ENCODE measurements at places on chromosomes 11 and 22.

DNA sequence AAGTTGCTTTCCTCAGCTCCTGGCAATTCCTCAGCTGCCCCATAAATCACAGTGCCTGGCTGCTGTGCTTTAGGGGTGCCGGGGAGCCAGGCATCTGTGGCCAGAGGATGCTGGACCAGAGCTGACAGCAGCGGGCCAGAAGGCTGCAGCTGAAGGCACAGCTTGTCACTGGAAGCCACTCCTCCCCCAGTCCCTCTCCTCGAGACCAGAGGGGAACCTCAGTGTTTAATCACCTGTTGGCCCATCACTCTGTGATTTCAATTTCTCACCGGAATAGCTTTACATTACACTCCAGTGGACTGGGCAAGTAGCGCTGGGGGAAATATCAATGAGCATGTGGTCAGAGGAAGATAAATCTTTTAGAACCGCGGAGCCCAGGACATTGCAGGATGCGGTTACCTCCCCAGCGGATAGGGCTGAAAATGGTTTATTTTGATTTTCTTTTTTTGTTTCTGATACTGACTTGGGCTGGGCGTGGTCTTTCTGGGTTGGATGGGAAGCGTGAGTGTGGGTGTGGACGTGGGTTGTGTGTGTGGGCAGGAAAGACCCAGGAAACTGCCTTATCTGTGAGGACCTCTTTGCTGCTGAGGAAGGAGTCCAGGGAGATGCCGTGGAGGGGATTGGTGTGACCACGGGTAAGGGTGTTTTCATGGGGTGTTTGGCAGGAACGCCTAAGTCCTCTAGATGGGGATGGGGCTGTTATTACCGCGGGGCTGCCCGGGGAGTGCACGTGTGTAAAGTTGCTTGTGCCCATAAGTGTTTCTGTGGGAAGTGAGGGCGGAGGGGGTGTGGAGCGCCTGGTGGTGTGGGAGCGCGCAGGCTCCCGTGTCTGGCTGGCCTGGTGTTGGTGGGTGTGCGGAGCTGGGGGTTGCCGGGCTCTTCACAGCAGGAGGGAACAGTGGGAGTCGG, 4.0 kb downstream of the DAGLA start:
- no peak for DNase-seq

- DNase-seq, result no peak
Observed at GRCh38 chr22:32649515-32650200, 151.8 kb upstream of the TIMP3 start.

- no peak for DNase-seq
Observed at GRCh38 chr22:49833340-49834007, 5.8 kb upstream of the BRD1 start.

GRCh38 chr11:128095466-128095981, 491.8 kb downstream of the ETS1 start:
- DNase-seq, result no peak

- DNase-seq, result no peak
Observed at GRCh38 chr22:38935023-38935422, 22.4 kb upstream of the APOBEC3A start.

- no peak for DNase-seq
Observed at GRCh38 chr11:121154486-121155314, 53.7 kb downstream of the TECTA start.

DNA sequence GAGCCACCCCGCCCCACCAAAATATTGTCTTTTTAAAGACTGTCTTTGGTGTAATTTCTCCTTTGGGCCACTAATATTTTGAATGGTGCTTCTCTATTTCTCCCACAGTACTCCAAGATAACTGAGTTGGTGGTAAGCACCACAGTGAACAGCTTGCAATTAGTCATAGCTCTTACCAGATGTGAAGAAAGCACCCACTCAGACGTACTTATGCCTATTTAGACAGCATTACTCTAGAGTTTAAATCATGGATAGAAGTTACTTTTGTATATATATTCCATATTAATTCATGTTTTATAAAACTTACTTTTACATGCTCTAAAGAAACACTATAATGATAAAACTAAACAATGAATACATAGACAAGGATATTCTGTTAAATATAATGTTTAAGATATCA, 12.7 kb downstream of the ANO3 start:
- no peak for DNase-seq

GRCh38 chr11:108302121-108302785, 79.4 kb downstream of the ATM start:
- DNase-seq, result peak; percentile 10

- DNase-seq, result no peak
Observed at GRCh38 chr11:66951927-66952337, 6.3 kb downstream of the PC start.

DNA sequence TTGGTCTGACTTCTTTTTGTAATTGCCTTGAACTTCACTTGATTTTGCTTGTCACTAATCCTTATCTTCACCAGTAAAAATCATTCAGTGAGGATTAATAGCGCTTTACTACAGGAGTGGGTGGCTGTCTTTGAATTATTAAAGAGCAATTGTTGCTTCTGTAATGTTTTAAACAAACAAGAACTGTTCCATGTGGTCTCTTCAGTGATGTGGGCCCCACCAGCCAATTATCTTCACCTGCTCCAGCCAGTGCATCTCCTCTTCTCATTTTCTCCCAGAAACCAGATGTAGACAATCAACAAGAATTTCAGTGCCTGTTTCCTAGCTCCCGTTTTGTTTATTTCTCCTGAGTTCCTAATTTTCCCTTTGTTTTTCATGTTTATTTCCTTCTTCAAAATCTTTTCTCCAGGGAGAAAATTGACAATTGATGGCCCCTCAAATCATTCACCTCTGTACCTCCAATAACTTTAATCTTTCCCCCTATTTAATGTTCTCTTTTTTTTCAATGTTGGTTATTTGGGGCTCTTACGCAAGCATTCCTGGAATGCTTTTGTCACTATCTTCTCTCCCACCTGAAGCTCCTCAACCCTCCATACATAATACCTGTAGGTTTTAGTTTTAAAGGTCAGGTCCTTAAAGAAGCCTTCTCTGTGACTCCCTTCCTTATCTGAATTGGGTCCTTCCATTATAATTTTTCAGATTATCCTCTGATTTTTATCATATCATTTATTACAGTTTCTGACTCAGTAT, 115.1 kb downstream of the ARFGAP2 start:
- no peak for DNase-seq

DNA sequence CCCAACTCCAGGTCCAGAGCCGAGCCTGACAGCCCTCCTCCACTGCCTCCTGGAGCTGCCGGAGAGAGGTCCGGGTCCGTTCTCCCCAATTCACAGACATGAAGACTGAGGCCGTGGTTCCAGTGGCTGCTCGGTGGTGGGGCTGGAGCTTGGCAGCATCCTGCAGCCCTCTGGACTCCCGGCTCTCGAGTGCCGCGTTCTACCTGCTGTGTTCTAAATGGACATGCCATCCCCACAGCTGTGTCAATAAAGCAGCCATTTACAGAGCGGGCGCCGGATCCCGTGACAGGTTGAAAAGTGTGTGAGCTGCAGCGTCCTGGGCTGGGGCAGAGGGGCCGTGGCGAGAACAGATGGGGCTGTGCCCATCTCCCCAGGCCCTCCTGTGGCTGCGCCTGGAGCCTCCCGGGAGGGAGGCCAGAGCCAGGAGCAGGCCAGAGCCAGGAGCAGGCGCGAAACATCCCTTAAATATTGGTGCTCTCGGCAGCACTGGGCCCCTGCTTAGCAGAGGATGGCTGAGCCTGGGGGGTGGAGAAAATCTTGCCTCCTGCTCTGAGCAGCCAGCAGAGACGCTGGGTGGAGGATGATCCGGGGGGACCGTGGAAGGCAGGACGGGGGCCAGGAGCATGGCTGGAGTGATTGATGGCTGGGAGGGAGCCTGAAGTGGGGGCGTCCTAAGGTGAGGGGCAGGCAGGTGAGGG, 46.2 kb downstream of the FLRT1 start:
- no peak for DNase-seq

- DNase-seq, result peak; percentile 8
Observed at GRCh38 chr22:18148293-18148965, 1.5 kb upstream of the USP18 start.

- no peak for DNase-seq
Observed at GRCh38 chr11:86885311-86885710, 69.9 kb downstream of the FZD4 start.

DNA sequence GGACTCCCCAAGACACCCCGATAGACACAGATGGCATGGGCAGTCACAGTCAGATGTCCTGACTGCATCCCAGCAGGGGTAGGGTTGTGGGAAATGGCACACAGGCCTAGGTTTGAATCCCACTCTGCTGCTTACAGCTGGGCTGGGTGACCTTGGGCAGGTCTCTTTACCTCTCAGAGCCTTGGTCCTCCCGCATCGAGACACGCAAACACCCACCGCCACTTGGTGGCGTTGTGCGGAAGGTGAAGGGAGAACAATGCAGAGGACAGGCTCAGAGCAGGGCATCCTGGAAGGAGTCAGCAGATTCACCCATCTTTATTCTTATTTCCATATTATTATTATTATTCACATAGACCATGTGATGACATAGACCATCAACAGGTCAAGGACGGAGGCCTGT, 140.5 kb downstream of the MIAT start:
- no peak for DNase-seq

GRCh38 chr11:59426361-59427067, at the start of gene OR5A2:
Gene OR5A2, minus strand, starts transcription at chr11:59426413. Its CDS starts 3,460 bp downstream, at chr11:59422953.
- no peak for DNase-seq

DNA sequence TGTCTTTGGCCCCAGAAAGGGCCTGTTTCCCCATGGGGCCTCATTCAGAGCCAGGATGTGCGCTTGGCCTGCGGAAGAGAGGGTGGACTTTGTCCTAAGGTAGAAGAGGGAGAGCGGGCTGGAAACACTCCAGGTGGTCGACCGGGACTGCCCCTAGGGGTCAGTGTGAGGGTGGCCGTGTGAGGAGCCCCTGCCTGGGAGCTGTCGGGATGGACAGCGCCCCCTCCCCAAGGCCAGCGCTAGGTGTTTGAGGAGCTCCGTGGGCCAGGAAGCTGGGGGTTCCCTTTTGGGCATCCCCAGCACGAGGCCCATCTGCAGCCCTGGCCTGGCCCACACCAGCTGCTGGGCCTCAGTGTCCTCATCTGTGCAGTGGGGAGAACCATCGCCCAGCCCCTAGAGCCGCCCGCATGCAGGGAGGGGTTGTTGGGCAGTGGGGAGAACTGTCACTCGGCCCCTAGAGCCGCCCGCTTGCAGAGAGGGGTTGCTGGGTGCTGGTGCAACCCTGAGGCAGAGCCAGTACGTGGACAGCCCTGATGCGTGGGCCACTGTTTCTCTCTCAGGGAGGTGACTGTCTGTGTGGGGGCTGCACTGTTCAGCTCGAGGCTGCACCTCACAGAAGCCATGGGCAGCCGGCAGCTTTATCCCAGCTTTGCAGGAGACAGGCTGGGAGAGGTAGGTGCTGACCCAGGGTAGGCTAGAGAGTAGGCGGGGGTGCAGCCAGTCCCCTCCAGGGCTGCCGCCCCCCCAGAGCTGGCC, 1319.9 kb downstream of the BRD1 start:
- no peak for DNase-seq

DNA sequence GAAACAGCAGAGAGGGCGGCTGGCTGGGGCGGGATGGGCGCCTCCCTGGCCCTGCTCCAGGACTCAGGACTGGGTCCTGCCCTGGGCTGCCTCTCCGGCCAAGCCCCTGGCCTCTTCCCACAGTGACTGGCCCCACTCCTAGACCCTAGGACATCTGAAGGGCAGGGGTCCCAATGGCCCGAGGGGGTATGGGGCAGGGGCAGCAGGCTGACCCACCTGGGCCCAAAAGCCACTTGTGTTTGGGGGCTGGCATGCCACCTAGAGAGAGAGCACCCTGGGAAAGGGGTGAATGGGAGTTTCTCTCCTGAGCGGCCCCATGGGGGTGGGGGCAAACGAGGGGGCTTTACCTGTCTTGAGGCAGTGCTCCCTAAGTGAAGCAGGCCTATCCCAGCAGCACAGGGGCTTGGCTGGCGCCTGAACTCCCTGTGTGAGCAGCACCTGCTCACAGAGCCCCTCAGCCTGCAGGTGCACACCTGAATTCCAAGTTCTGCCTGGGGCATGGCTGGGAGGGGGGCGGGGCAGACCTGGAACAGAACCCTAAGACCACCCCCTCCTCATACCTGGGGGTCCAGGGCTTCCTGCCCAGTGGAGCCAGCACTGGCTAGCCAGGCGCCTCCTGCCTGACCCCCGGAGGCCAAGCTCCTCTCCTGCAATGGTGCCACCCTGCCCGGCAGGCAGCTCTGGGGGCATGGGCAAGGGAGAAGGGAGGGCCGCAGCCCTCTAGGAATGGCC, 16.9 kb downstream of the DUSP8 start:
- no peak for DNase-seq

DNA sequence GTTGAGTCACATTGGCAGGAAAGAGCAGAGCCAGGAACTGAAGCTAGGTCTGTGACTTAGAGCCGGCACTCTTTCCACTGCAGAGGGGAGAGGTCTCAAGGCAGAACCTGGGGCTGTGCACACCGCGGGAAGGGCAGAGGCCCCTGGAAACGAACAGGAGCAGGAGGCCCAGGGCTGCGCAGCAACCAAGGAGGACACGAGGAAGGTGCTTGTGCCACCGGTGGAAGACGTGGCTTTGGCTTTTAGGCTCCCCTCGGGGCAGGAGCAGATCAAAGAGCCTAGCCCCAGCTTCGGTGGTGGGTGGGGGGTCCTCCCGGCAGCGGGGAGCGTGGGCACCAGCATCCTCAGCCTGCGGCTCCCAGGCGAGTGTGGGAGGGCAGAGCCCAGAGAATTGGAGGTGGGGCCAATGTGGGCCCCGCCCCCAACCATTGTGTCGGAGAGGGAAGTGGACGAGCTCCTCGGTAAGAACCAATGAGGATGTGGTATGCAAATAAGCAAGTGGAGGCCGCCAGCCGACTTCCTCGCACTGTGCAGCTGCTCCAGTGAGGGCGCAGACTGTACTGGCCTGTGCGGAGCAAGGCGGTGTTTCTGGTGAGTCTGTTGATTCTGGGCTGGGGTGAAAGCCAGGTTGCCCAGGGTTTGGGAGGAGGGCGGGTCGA, at the start of gene CCDC116:
Gene CCDC116, plus strand, starts transcription at position 524 of the 659 bp plus-strand sequence. CDS start 422 bp downstream, outside the sequence.
- DNase-seq, result no peak

DNA sequence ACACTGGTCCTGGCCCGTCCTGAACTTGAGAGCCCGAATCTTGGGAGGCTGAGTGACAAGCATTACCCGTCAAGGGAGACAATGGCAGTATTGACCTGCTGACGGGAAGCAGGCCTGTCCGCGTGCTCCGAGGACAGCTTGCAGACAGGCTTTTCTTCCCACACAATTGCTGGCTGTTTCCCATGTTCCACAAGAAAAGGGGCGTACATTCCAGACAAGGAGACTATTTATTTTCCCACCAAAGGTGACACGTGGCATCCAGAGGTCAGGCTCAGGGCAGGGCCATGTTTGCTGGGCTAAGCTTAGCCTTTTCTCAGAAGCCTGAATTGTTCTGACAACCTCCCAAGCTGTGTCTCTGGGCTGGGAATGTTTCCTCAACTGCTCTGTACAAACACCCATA, 86.9 kb upstream of the SPON1 start:
- no peak for DNase-seq

DNA sequence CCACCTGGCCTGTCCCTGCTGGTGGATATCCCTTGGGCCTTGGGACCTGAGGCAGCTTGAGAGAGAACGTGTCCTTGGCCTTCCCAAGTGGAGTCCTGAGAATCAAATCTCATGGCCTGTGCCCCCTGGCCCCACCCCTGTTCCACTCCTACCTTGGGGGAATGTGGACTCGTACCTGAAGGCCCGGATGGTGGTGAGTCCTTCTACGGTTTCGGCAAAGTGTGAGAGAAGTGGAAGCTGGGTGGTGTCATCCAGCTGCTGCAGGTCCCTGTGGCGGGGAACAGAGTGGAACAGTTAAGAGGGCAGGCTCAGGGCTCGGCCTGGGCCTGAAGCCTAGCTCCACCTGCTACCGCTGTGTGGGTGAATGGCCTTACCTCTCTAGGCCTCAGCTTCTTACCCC, 14.0 kb upstream of the KCNJ11 start:
- no peak for DNase-seq

- no peak for DNase-seq
Observed at GRCh38 chr11:133797554-133797953, 47.8 kb downstream of the SPATA19 start.

- DNase-seq, result no peak
Observed at GRCh38 chr11:77596626-77597025, 6.9 kb downstream of the AQP11 start.

All from GM10248 (cell line).